ENCODE measurements at places on chromosomes 7 and 10.

GRCh38 chr7:151792636-151793035 is 84.3 kb downstream of the PRKAG2 start:
- no peak for DNase-seq

DNA sequence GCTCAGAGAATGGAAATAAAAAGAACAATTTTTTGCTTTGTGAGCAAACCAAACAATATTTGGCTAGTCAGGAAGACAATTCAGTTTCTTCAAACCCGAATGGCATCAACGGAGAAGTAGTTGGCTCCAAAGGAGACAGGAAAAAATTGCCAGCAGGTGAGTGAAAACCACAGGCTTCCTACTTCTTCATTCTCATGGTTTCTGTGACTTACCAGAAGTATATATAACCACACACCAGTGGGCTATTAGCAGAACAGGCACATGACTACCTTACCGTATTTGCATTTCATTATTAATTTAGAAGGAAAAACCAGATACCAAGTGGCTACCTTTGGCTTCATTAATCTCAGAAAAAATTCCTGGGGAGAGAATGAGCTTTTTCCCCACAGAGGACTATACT is 8.8 kb downstream of the TDRD1 start:
- DNase-seq, result no peak

DNA sequence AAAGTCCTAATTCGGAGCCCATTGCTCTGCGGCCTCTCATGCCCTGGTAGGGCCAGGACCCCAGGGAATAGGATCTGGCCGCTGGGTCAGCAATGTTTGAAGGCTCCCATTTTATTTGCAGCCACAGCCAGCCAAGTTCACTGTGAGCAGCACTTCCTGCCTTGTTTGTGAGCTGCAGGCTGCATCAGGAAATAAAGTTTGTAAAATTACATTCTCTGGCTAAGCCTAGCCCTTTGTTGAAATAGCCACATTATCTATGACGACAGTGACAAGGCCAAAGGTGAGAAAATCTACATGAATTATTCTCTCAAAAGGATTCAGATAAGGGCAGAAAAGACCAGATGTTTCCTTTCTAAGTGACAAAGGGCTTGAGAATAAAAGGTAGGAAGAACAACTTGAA is 23.7 kb upstream of the ITGB1 start:
- peak; percentile 49 for DNase-seq

- DNase-seq, result no peak
Measured at GRCh38 chr10:10598297-10598696, 419.4 kb upstream of the CELF2 start.

GRCh38 chr10:131560166-131560565 is 248.6 kb upstream of the TCERG1L start:
- DNase-seq, result no peak

Measured in hematopoietic multipotent progenitor cell treated with erythropoietin and hydrocortisone succinate and interleukin-3 and kit ligand, for 4 days (in vitro differentiated cells).